ENCODE measurements at places on chromosomes 3 and 15. TPM values are rescaled to one million over a fixed set of nuclear protein-coding genes. Genes with fewer than 3 reads are reported as not detected.

Gene KBTBD13
- not detected for total RNA-seq

- H3K27ac ChIP-seq, result peak within 1 kb of the TSS; percentile 73
- DNase-seq, result peak; percentile 99
- peak within 1 kb of the TSS; percentile 71 for H3K4me3 ChIP-seq
Measured at GRCh38 chr3:66220602-66221377, at the start of gene SLC25A26. TSS of gene SLC25A26 (plus strand) at chr3:66221001. CDS start at chr3:66221095, 94 bp downstream.

DNA sequence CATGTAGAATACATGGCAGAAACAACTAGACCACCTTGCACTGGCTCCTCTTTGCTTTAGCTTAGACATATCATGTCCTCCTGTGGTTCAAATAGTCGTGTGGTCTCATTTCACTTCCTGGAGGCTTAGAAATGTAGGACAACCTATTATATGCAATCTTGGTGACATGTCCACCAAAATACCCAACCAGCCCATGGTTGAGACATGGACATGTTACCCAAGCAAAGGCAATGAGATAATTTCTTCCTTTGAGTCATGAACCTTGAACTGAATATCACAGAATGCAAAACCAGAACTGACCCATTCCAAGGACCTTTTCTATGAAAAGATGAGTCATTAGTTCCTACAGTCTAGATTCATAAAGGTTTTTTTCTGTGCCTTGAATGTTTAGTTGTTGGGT is 309.0 kb upstream of the MDFIC2 start:
- no peak overlapping the region for H3K27ac ChIP-seq
- H3K4me3 ChIP-seq, result no peak overlapping the region
- no peak for DNase-seq
- H3K4me1 ChIP-seq, result no peaks in the 10 kb centered on the region
- H3K27me3 ChIP-seq, result no peaks in the 10 kb centered on the region

GRCh38 chr15:96408591-96409183 is 78.2 kb downstream of the NR2F2 start:
- peaks cover 73% of the 10 kb centered on the region for H3K27me3 ChIP-seq
- H3K27ac ChIP-seq, result no peak overlapping the region
- no peaks in the 10 kb centered on the region for H3K36me3 ChIP-seq

DNA sequence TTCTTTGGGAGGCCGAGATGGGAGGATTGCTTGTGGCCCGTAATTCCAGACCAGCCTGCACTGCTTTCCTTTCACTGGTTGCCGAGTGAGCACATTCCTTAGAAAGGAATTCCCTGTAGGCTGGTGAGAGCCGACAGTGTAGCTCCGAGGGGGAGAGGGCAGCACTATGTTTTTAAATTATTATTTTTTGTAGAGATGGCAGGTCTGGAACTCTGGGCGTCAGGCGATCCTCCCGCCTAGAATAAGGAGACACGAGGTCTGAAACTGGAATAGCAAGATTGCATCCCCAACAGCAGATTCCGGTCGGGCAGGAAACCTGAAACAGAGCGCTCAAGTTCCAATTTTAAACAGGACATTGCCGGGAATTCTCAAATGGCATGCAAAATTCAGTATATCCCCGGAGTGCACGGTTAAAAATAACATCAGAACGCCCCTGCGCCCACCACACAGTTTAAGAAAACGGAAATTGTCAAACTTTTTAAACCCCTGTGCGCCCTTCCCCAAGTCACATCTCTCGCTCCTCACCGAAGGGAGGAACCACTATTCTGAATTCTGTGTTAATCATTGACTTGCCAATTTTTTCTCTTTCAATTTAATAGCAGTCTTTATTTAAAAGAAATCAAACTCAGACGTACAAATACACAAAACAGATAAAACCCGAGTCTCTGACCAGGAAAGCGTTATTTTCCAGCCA is 643 bp upstream of the RNU5B-1 start:
- H3K4me3 ChIP-seq, result peak overlapping the region; percentile 59
- DNase-seq, result no peak
- H3K4me1 ChIP-seq, result peaks cover 17% of the 10 kb centered on the region
- H3K27me3 ChIP-seq, result no peaks in the 10 kb centered on the region
